C1 segment of cervical spinal cord (tissue), 14 donors: ENCODE measurements at places on chromosomes 16 and 17.

- DNase-seq = no peak
Observed at GRCh38 chr17:32330147-32330546, 11.8 kb downstream of the C17orf75 start.

- DNase-seq = no peak
Observed at GRCh38 chr17:74601944-74602572, 10.0 kb upstream of the CD300LD start.

DNA sequence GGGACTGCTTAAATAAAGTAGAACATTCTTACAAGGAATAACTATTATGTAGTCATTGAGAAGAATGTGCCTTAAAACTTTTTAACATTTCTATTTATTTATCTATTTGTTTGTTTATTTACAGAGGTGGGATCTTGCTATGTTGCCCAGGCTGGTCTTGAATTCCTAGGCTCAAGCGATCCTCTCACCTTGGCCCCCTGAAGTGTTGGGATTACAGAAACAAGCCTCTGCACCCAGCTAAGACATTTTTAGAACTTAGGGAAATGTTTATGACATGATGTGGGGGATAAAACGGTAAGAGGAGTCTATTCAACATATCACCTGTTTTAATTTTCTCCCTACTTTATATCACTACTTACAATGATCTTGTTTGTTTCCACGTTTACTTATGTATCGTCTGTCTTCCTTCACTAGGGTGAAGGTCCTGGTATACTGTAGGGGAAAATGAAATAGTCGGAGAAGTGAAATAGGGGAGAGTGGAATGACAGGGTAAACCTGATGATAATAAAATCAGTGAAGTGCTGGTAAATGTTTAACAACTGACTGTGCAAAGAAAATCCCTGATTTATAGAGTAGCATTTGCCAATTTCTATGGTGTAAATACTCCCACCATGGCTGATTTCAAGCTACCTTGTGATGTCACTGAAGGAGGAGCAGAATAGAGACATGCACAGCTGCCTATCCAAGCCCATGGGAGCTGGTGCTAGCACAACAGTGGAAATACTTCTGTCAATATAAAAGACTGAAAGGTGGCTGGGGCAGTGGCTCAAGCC lies 16.0 kb upstream of the HAPSTR1 start:
- DNase-seq = no peak

GRCh38 chr17:80647746-80648145 lies 103.1 kb downstream of the RPTOR start:
- DNase-seq = no peak

- DNase-seq = no peak
Observed at GRCh38 chr17:8109661-8110455, 8.5 kb downstream of the ALOXE3 start.

DNA sequence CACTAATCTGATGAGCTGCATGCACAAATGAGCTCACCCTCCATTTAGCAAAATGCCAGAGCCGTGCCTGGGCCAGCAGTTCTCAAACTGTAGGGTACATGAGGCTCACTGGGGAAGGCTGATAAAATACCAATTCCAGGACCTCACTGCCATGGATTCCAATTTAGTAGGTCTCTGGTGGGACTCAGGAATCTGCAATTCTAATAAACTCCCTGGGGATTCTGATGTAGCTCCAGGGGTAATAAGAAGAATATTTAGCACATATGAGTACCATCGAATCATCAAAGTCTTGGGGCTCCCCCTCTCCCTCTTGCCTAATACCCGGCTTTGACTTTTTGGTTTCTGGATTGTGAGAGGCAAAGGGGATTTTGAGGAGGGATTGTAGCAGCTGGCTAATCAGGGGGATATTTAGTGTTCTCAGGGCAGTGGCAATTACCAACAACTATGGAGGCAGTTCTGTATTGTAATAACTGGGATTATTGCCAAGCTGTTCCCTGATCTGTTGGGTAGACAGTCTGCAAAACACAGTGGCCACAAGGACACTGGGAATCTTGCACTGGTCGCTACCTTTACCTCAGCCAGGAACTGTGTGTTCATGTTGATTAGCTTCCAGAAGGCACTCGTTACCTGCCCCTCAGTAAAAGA lies 140.4 kb downstream of the SHISA9 start:
- no peak for DNase-seq

DNA sequence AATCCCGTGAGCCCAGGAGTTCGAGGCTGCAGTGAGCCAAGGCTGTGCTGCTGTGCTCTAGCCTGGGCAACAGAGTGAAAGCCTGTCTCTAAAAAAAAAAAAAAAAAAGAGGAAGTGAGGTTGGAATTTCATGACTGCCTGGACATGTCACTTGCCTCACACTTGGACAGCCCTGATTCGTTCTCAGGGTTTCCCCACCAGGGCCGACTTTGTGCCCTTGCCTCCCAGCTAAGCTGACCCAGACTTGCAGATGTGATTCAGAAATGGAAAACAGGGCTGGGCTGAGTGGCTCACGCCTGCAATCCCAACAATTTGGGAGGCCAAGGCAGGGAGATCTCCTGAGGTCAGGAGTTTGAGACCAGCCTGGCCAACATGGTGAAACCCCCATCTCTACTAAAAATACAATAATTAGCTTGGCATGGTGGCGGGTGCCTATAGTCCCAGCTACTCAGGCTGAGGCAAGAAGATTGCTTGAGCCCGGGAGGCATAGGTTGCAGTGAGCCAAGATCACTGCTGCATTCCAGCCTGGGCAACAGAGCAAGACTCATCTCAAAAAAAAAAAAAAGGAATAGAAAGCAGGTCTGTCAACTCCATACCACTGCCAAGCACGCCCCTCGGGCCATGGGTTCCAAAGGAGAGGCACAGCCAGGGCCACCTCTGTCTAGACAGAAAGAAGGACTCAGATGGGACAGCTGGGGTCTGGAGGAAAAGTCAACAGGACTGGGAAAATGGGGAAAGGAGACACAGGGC lies 46.9 kb downstream of the SOCS1 start:
- no peak for DNase-seq

- DNase-seq = no peak
Observed at GRCh38 chr17:80198144-80198661, 21.9 kb downstream of the SGSH start.

DNA sequence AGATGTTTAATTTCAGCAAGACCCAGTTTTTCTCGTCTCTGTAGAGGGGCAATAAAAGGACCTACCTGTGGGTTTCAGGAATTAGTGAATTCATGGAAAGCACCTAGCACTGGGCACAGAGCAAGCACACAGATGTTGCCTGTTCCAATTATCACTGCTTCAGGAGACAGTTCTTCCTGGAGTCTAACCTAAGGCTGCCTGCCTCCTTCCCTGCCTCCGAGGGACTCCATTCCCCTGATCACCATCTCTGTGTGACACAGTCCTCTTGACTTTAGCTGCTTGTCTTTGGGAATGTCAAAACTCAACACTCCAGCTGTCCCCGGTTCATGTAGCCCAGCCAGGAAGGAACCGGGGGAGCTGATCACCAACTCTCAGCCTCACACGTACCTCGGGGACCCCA lies 474.9 kb downstream of the SLC39A11 start:
- DNase-seq = no peak

DNA sequence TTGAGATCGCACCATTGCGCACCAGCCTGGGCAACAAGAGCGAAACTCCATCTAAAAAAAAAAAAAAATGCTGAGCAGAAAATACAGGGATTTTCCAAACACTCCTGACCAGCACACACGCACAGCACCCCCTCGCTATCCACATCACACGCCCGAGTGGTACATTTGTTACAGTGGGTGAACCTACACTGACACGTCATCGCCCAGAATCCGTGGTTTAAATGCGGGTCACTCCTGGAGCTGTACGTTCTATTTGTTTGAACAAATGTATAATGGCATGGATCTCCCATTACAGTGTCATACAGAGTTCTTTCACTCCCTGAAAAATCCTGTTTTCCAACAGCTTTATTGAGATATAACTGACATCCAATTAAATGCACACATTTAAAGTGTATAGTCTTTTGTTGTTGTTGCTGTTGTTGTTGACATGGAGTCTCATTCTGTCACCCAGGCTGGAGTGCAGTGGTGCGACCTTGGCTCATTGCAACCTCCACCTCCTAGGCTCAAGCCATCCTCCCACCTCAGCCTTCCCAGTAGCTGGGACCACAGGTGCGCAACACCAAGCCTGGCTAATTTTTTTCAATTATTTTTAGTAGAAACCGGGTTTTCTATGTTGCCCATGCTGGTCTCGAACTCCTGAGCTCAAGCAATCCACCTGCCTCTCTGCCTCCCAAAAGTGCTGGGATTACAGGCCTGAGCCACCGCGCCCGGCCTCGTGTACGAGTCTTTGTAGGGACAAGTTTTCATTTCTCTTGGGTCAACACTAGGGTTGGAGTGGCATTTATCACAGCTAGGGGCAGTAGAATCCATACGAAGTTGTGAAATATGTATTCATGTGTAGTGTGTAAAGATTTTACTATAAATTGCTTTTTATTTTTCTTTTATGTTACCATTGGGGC lies 4.4 kb upstream of the CARHSP1 start:
- DNase-seq = no peak

- DNase-seq = no peak
Observed at GRCh38 chr17:63549289-63549945, 860 bp upstream of the DCAF7 start.

GRCh38 chr16:58456193-58456592 lies 43.8 kb upstream of the NDRG4 start:
- no peak for DNase-seq

- peak; percentile 62 for DNase-seq
Observed at GRCh38 chr17:57091186-57091618, 6.2 kb downstream of the AKAP1 start.

- DNase-seq = no peak
Observed at GRCh38 chr17:48385319-48385718, 44.7 kb downstream of the SKAP1 start.

GRCh38 chr16:24854607-24855171 lies 8.9 kb downstream of the SLC5A11 start:
- no peak for DNase-seq

DNA sequence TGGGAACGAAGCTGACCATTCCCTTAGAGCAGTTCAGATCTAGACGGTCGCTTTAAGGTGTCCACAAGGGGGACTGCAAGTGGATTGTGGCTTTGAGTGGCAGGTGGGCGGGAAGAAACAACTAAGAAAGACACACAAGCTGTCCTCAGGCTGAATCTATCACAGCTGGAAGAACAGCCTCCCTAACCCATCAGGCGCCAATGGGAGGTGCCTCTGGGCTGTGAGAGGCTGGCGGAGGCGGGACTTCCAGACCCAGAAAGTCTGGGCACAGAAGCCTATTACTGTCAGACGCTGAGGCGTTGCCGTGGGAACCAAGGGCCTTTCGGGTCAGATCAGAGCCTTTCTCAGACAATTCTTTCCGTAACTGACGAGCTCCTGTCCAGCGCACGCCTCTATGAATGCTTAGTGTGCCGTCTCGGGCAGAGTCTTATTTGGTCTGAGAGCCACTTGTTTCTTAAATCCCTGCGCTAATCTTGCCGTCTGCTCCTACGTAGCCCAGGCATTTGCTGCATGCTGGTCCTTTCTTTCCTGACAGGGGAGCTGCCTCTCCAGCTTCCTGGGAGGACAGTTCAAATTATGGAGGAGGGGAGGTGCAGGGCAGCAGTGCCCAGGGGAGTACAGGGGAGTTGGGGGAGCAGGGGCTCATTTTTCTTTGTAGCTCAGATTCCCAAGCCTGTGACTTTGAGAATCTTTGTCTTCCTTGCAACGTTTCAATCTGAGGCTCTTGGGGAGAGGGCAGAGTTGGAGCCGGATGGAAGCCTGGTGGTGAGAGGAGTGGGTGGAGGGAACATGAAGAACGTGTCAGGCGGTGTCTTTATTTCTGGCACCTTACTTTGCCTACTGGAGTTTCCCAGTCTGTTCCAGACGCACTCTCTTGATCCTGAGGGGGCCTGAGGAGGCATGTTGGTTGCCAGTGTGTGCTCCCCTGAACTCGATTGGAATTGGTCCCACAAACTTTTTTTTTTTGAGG lies 618.7 kb downstream of the KCNJ18 start:
- no peak for DNase-seq

DNA sequence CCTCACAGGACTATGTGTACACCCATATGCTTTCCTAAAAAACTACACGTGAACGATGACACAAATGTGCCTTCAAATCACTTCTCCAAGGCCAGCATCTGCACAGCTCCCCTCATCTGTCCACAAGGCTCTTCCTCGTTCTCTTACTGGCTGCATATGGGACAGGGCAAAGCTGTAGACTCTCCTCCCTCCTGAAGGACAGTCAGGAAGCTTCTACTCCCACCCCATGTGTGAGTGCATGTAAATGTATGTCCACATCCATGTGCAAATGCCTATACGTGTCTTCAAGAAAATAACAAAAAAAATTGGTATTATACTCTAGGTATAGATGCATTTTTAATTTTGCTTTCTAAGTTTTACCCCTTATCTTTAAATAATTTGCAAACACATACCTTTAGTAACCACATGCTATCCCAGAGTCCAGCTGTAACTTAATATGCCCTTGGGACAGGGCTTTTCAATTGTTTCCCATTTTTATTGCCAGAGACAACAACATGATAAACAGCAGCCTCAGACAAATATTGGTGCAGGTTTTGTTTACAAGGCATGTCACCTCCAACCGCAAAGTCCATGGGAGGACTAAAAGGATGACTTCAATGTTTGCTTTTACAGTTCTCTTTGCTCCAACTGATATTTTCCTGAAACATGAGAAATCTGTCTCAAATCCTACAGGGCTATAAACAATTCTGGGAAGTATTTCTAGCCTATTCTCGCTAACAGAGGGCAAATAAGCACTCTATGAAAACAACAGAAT lies 31.6 kb upstream of the FAAP100 start:
- DNase-seq = no peak

- DNase-seq = no peak
Observed at GRCh38 chr17:66670206-66670605, 164.7 kb upstream of the CACNG5 start.

- DNase-seq = no peak
Observed at GRCh38 chr16:25691519-25692091, at the start of gene HS3ST4. TSS of gene HS3ST4 (plus strand) at chr16:25691959.

DNA sequence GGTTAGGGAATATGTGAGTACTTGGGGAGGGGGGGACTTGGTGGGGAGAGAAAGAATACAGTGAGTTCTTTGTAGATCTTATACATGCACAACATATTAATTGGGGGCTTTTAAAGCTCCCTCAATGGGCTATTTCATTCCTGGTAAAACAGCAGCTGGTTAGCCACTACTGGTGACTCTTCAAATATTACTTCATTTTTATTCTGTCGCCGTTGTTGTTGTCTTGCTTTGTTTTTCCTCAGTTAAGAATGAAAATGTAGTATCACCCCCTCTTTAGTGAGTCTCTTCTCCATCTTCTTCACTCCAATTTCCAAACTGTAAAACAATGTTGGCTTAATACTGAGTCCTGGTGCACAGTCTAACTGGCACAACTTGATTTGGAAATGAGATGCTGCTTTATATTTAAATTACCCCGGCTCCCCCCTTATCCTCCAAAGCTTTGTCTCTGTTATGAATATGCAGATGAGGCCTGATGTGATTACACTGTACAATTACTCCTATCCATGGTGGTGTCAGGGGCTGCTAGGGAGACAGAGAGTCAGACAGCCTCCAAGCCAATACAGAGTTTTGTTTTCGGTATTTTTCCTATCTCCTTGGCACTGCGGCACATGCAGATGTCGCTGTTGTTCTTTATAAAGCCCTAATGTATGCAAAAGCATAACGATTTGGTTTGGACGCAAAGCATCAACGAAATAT lies 256.9 kb upstream of the PMFBP1 start:
- peak; percentile 30 for DNase-seq

- peak; percentile 99 for DNase-seq
Observed at GRCh38 chr16:2867987-2868789, 10.2 kb upstream of the PRSS22 start.
